DMS79 (cell line): ENCODE measurements at places on chromosomes 3 and 15.

GRCh38 chr3:128052595-128053351, 536 bp downstream of the SEC61A1 start:
- no peak for DNase-seq

GRCh38 chr3:193744048-193744821, 151.2 kb downstream of the OPA1 start:
- DNase-seq, result peak; percentile 52

DNA sequence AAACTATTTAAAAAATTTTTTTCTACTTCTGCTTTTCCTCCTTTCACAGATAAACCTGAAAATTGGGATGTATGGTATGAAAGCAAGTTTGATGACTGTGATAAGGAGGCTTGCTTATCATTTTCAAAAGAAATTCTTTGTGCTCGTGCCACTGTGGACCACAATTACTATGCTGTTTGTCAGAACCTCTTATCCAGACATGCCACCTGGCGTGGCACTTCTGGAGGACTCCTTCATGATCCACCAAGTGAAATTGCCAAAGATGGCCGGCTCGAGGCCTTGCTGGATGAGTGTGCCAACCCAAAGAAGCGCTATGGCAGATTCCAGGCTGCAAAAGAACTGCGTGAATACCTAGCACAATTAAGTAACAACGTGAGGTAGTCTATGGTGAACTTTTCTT, 17.8 kb downstream of the DIPK2A start:
- no peak for DNase-seq

DNA sequence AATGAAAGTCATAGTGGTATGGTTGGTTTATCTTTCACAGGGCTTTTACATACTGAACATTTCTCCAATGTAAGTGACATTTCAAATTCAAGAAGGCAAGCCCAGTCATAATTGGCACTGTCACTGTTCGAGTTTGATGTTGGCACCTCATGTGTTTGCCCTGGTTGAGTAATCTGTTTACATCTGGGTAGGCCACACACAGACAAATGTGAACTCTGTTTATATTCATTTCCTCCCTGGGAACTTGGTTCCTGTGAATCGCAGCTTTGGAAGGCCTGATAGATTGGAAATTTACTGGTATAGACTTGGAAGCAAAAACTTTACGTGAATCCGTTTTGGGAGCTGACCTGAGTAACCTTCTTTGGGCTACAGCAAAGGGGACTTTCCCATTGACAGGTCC, 395.2 kb upstream of the AZI2 start:
- no peak for DNase-seq

- DNase-seq, result no peak
Observed at GRCh38 chr3:108100906-108101660, 10.3 kb upstream of the CD47 start.

DNA sequence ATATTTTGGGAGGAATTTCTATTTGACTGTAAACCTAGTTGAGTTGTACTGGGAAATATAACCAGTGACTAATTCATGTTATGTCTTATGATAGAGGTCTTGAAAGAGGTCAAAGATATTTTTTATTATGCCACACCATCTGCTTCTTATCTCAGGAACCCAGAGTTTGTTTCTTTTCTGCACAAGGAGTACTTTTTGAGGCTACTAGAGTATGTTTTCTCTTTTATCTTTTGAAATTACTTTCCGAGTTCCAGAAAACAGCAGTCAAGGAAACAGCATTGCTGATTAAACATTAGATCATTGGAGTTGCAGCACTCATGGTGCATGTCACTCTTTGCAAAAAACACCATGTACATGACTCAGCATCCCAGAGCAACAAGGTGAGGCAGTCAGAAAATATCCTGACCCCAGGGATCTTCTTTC, 645.8 kb upstream of the NR2F2 start:
- no peak for DNase-seq

- no peak for DNase-seq
Observed at GRCh38 chr3:168574455-168575158, 478.9 kb upstream of the GOLIM4 start.

GRCh38 chr3:12629560-12629959, 34.4 kb downstream of the RAF1 start:
- DNase-seq, result peak; percentile 5

- DNase-seq, result peak; percentile 61
Observed at GRCh38 chr3:65953301-65953812, 85.4 kb downstream of the MAGI1 start.

DNA sequence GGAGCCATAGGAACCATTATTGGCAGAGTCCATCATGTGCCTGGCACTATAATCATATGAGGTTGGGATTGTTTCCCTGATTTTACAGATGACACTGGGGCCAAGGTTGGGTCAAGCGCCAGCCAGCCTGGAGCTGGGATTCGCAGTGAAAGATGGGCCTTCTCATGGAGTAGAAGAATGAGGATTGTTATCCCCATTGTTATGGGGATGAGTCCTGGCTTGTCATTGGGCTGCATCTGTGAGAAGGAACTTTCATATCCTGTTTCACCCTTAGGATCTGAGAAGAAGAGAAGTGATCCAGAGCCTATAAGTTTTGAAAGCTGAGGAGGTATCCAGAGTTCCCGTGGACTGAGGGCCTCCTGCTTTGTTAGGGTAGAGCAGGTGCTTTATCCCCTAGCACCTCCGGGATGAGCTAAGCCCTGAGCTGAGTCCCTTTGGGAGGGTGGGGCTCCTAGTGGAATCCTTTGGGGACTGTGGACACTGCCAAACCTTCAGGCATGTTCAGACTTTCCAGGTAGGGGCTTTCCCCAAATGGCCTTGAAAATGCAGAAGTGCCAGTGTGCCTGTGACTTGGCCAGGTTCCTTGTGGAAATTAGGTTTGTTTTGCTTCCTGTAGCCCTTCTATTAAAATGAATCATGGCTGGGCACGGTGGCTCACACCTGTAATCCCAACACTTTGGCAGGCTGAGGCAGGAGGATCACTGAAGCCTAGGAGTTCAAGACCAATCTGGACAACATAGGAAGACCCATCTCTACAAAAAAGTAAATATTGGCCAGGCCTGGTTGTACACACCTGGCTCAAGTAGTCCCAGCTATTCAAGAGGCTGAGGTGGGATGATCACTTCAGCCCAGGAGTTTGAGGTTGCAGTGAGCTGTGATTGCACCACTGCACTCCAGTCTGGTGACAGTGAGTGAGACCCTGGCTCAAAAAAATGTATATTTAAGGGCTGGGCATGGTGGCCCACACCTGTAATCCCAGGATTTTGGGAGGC, 30.2 kb upstream of the BSN start:
- DNase-seq, result no peak

- DNase-seq, result no peak
Observed at GRCh38 chr3:121659586-121659985, 1.1 kb downstream of the HCLS1 start.

DNA sequence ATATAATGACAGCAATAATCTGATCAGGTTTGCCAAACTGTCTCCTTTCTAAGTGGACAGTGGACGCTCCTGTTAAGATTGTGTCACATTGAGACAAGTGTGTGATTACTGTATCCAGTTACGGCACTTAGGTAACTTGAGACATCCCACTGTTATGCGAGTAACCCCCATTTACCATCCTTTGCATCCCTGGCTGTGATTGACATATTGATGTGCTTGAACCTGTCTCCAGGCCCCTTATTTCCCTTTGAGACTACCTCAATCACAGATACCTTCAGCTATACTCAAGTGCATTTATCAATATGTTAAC, 785.2 kb downstream of the NR2F2 start:
- no peak for DNase-seq

DNA sequence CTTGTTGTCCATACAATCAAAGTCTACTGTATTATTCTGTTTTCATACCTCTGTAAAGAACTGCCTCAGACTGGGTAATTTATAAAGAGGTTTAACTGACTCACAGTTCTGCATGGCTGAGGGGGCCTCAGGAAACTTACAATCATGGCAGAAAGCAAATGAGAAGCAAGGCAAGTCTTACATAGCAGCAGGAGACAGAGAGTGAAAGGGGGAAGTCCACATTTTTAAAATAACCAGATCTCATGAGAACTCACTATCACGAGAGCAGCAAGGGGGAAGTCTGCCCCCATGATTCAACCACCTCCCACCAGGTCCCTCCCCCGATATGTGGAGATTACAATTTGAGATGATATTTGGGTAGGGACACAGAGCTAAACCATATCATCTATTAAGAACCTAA, 724.6 kb upstream of the CBLB start:
- DNase-seq, result no peak

GRCh38 chr15:85692873-85693272, 101.9 kb downstream of the KLHL25 start:
- DNase-seq, result no peak

GRCh38 chr3:74559261-74559660, 55.2 kb downstream of the CNTN3 start:
- no peak for DNase-seq

GRCh38 chr3:145815707-145816413, 345.1 kb downstream of the PLOD2 start:
- no peak for DNase-seq

- DNase-seq, result no peak
Observed at GRCh38 chr3:127588806-127589577, 1.5 kb downstream of the TPRA1 start.

DNA sequence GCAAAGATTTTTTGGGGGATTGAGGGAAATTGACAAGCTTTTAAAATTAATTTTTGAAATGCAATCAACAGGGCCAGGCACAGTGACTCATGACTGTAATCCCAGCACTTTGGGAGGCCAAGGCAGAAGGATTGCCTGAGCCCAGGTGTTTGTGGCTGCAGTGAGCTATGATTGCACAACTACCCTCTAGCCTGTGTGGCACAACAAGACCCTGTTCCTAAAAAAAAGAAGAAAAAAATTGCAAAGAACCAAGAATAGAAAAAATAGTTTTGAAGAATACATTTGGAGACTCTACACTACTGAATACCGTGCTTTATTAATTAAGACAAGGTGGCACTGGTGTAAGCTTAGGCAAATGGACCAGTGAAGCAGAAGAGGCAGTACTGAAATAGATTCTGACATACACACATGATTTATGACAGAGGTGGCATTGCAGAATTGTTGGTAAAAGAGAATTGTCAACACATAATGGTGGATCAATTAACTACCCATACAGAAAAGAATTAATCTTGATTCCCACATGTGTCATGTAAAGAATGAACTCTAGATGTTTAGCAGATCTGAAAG, 443.3 kb upstream of the ATP11B start:
- no peak for DNase-seq

DNA sequence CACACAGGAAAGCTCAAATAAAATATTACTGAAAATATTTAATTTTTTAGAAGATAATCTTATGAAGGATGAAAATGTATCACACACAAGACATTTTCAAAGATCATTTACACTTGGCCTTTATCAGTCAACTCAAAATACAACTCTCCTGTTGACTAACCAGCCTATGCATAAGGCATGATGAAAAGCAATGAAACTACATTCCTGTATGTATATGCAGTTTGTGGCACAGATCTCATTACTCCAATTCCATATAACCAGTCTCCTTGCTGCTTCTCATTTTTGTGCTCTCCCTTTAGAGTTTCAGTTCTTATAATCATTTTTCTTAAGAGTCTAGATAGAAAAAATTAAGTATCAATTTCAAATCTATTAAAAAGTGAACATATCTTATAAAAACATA, 25.8 kb downstream of the AQR start:
- DNase-seq, result no peak

GRCh38 chr15:62105266-62105665, 38.5 kb downstream of the C2CD4A start:
- DNase-seq, result peak; percentile 9

GRCh38 chr15:78097667-78098066, 5.3 kb downstream of the SH2D7 start:
- DNase-seq, result no peak

DNA sequence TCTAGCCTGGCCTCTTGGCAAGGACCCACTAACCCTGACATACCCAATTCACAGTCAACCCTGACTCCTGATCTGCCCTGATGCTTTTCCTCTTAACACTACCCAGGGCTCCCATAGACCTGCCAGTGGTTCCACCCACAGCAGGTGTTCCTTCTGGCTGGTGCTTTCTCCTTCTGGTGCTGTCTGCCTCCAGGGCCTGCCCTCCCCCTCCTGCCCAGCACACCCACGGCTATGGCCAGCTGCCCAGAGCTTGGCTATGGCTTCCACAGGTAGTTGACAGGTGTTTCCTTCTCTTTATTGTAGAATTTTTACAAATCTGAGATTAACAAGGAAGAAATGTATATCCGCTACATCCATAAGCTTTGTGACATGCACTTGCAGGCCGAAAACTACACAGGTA, 46.5 kb upstream of the MANF start:
- DNase-seq, result no peak

DNA sequence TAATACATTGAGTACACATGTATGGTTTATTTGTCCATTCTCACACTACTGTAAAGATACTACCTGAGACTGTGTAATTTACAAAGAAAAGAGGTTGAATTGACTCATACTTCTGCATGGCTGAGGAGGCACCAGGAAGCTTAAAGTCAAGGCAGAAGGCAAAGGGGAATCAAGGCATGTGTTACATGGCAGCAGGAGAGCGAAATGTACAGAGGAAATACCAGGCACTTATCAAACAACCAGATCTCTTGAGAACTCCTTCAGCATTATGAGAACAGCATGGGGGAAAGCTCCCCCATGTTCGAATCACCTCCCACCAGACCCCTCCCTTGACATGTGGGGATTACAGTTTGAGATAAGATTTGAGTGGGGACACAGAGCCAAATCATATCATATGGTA, 666.3 kb downstream of the ZBBX start:
- DNase-seq, result no peak

DNA sequence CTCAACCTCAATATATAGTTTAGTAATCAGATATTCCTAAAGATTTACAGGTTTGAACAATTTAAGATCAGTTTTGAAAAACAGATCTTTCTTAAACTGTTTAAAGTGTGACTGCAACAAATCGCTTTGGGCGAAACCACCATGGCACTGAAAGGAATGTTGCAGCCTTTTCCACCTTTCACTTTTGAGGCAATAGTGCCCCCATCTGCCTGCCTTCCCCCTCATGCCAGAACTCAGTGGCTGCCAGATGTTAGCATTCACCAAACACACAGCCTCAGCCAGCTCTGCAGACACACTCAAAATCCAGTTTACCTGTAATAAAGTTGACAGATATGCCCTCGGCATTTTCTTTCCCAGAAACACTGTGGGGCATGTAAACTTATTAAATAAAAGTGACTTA, 3.3 kb downstream of the LYSMD4 start:
- no peak for DNase-seq

DNA sequence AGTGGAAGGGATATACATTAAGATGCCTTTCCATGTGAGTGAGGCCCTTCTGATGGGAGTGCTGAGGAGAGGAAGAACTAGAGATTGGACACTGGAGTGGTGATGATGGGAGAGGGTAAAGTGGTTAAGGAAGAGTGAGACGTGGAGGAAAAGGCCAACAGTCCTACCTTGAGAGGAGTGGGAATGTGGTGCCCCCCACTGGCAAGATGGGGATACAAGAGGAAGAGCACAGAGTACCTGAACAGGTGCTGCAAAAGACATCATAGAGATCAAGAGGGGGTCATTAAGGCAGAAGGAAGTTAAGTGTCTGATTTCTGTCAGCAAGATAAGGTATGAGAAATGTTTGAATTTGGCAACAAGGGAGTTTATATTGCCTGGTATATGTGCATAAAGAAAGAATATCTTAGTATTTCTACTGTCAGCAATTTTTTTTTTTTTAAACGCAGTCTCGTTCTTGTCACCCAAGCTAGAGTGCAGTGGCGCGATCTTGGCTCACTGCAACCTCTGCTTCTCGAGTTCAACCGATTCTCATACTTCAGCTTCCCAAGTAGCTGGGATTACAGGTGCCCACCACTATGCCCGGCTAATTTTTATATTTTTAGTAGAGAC, 34.0 kb downstream of the ARIH2 start:
- DNase-seq, result peak; percentile 0
